ENCODE measurements at places on chromosomes 13 and 19.

DNA sequence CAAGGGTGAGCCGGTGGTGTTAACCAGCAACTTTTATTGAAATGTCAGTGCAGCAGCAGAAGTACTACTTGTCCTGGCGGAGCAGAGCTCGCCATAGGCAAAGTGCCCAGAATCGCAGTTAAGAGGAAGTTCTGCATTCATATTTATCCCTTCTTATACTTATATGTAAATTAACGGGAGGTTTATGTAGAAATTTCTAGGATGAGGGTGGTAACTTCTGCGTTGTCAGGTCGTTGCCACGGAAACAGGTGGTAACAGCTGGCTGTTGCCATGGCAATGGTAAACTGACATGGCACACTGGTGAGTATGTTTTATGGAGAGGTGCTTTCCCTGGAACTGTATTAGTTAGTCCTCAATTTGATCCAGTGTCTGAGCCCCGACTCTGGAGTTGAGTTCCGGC, 2494.9 kb upstream of the PCDH20 start:
- no peak for DNase-seq

GRCh38 chr13:67574320-67575233, 344.4 kb upstream of the PCDH9 start:
- no peak for DNase-seq

DNA sequence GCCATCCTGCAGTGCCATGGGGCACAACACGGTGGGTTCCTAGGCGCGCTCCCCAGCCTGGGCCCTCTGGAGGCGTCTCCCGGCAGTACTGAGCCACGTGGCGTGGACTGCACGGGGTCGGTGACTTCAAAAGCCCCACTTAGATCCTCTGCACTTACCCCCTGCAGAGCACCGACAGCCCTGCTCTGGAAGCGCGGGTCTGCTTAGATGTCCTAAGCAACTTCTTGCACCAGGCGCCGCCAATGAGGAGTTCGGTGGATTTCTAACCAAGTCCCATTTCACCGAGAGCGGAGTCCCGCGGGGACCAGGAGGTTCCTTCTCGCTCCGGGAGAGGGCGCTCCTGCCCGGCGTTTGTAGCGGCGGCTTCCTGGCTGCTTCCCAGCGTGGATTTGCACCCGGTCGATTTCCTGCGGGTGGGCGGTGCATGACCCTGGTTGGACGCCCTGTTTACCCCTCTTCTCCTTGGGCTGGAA, 25.2 kb upstream of the ZNF845 start:
- peak; percentile 53 for DNase-seq

- DNase-seq: peak; percentile 94
These were observed 34.4 kb downstream of the PIP5K1C start for GRCh38 chr19:3665681-3666544.

GRCh38 chr19:3573162-3573857, 566 bp downstream of the HMG20B start:
- peak; percentile 73 for DNase-seq

GRCh38 chr19:15466851-15467733, 2.7 kb upstream of the RASAL3 start:
- peak; percentile 70 for DNase-seq

GRCh38 chr19:42250183-42250665, 4.7 kb downstream of the ERF start:
- no peak for DNase-seq

- no peak for DNase-seq
These were observed 15.2 kb upstream of the LYPD3 start for GRCh38 chr19:43480574-43480973.

- no peak for DNase-seq
These were observed 1248.9 kb downstream of the SLITRK5 start for GRCh38 chr13:88919970-88920628.

GRCh38 chr13:95381212-95381527, 79.9 kb upstream of the ABCC4 start:
- DNase-seq: no peak

DNA sequence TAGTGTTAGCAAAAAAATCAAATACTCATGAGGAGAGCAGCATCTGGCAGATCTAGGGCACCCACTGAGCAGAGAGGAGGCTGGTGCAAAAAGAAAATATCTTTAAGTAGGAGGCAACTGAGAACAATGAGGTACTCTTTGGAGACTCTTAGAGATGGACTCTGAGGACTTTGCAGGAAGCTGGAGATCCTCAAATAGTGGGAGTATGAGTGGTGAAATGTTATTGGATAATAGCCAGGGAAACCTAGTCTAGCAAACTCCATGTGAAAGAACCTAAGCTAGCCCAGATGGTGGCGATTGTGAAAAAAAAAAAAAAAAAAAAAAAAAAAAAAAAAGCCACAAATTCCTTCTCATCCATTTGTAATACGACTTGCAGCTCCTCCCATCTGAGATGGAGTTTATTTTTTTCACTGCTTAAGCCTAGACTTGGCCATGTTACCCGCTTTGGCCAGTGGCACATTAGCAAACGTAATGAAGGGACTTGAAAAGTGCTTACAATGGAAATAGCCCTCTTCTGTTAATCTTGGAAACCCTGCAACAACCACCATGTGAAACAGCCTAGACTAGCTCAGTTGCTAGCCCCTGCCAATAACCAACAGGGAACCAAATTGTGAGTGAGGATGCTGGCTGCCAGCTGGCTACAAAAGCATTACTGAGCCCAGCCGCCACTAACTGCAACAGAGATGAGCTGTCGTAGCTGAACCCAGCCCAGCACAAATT, 476.2 kb downstream of the KLF12 start:
- DNase-seq: no peak

DNA sequence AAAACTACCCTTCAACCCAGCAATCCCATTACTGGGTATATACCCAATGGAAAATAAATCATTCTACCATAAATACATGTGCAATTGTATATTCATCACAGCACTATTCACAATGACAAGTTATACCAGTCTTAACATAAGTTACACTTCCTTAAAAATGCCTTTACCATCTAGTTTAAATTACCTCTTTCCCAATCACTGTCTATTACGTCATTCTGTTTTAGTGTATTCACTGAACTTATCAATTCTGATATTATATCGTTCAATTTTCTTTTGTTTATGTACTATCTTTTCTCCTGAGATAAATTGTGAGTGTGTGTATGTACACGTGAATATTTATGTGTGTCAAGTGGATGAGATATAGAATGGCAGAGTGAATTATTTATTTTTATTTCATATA, 1416.8 kb downstream of the OLFM4 start:
- no peak for DNase-seq

DNA sequence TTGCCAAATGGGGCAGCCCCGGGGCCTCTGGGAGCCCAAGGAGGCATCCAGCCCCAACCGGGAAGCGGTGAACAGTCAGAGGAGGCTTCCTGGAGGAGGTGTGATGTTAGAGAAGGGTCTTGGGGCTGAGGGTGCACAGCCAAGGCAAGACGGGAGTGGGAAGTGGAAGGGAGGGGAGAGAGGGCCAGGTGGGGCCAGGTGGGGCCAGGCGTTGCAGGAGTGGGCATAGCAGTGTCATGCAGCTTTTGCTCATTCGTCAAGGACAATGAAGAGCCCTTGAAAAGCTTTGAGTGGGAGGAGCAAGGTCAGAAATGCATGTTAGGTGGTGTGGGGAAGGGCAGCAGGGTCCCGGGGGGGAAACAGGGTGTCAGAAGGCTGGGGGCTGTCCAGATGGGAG, 1.8 kb downstream of the FBN3 start:
- no peak for DNase-seq

DNA sequence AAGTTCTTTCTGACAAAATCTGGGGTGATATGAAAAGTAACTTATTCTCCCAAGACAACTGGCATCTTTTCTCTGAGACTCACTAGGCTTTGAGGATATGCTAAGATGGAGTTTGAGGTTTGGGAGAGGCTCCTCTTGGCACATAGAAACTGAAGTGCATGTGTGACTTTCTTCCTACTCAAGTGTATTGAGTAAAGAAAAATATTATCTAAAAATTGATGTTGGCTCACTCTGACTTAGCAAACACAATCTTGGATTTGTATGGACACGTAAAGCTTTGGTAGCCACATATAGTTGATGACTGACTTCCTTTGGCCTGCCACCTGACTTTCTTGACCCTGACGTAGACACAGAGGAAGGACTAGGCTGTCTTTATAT, 71.1 kb upstream of the KLF12 start:
- no peak for DNase-seq

DNA sequence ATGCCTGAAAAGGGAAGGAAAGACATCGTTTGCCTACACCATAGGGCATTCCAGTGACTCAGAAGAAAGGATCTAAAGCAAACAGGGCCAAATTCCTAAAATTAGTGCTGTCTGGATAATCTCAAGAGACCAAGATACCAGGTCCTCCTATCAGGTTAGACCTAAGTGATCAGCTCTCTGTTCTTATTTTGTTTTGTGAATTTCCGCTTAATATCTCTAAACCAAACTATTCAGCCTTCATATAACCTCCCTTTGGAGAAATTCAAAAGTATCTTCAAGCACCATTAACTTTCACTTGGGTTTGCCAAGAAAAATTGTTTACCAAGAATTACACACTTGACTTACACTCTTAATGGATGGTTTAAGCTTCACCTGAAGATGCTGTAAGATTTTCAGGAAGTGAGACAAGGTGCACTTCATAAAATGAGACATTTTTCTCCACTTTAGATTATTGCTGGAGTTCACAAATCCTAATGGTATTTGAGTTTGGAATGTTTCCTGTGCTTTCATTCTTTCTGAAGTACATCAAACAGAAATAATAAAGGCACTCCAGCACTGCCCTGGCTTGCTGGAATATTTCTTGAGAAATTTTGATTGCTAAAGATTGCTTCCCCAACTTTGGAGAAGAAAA, 376.1 kb downstream of the LMO7 start:
- DNase-seq: no peak

DNA sequence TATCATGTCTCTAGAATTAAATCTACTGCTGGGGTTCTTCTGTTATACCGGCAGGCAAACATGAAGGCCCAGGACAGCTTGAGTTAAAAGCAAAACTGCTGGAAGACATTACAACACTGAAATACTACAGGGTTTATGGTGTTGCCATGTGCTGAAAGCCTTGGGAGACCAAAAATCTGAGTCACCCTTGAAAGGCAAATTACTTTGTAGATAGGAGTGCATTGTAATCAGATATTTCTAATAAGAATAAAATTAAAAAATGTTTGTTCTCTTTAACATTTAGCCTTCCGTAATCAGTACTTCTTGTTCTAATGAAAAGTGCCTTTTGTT, 181.3 kb downstream of the PCDH9 start:
- no peak for DNase-seq

DNA sequence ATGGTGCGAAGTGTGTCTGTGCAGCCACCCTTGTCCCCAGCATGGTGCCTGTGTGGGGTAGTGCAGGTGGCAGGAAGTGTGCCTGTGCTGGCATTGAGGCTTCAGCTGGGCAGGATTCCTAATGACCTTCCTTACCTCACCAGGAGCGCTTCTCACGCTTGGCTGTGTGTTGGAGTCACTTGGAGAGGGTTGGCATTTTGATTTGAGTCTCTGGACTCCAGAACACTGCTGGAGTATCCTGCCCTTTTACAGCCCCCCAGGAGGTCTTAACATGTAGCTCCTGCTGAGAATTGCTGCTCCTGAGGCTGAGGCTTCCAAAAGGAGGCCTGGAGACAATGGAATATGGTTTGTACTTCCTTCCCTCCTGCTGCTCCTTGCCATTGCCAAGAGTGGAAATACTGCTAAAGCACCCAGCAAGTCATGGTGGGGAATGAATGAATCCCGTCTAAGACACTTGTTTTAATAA, 87.1 kb downstream of the ARHGEF7 start:
- no peak for DNase-seq

- DNase-seq: no peak
These were observed 1.2 kb downstream of the NUDT15 start for GRCh38 chr13:48038761-48039160.

- no peak for DNase-seq
These were observed 29.5 kb upstream of the MUC16 start for GRCh38 chr19:9039728-9040127.

GRCh38 chr13:111216166-111216960, 101.3 kb downstream of the ARHGEF7 start:
- no peak for DNase-seq

GRCh38 chr19:18306888-18307260, 16.0 kb downstream of the LSM4 start:
- DNase-seq: no peak

DNA sequence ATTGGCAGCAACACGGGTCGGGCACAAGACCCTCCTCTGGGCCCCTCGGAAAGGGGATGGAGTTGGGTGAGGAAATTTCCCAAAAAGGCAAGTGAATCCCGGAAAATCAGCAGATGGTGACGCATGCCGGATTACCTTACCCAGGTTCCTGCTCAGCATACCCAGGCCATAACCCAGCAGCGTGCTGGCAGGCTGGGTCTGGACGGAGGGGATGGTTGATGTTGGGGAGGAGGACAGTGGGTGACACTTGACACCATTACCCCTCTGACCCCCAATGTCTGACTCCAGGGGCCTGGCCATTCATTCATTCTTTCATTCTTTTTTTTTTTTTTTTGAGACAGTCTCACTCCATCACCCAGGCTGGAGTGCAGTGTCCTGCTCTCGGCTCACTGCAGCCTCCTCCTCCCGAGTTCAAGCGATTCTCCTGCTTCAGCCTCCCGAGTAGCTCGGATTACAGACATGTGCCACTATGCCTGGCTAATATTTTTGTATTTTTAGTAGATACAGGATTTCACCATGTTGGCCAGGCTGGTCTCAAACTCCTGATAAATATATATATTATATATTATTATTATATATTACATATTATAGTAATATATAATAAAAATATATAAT, 799 bp downstream of the PVR start:
- no peak for DNase-seq

- no peak for DNase-seq
These were observed 297.2 kb downstream of the DCT start for GRCh38 chr13:94182185-94182761.

DNA sequence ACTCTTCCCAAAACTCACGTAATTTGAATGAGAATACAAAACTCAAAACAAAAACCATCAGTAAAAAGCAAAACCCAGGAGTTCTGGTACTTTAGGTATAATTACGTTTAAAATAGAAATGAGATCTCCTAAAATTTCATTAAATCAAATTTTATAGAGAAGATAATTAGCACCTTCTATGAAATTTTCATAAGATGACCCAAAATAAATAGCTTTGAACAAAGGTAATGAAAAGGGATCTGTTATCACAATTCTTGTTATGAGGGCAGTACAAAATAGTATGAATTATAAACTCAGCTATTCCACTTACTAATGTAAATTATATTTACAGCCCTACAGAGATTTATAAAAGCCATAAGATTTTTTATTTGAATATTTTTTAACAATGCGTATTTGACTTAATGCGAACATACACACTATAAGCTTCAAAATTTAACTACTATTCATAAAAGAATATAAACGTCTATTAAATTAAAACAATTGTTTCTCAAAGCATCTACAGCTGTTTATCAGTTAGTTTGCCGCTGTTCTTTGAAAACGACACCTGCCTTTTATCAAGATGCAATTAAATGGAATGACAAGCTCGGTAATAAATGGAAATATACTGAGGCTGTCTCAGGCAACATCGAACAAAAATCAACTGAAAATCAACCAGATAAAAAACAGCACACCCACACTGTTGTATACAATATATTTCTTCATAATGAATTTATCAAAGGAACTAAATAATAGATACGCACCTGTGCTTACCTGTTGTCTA, 63.8 kb downstream of the KCNRG start:
- DNase-seq: no peak

GRCh38 chr19:2800506-2800905, 15.2 kb downstream of the THOP1 start:
- DNase-seq: no peak

All from activated CD8-positive, alpha-beta memory T cell treated with anti-CD3 and anti-CD28 coated beads, Interleukin-2, amount 50 U/mL, for 48 hours (primary cell).